ENCODE measurements at places on chromosomes 7 and 10.

DNA sequence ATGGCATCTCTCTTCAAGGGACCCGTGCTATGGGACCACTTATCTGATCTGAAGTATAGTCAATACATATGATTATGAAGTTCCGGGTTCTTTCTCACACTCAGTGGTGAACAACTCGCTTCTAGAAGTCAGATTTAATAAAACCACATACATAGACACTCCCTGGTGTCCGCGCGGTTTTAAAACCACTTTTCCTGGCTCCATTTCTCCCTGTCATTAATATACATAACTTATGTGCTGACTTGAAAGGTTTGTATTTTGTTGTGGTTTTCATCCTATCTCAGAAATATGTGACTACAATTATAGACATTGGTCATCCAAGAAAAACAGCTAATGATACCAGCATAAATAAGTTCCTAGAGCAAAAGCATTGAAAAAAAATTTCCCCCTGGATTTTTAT, 34.0 kb downstream of the SVIL start:
- no peak for DNase-seq

DNA sequence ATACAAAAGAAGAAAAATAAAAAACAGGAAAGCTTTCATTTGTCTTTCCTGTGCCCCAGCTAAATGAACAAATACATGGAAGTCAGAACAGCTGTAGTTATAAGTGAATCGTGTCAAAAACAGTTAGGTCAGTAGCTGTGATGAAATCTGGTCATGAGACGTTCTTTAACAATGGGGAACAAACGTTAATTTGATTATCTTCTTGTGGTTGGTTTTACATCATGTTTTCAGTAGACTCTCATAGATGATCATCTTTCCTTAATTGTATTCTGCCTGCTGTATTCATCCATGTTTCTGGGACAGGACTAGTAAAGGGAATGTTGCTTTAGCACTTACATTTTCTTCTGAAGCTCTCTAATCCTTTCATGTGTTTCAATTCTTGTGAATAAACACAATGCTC, 97.0 kb downstream of the PCLO start:
- no peak for DNase-seq

- no peak for DNase-seq
These were observed 1.5 kb downstream of the KMT2E start for GRCh38 chr7:105015390-105015965.

DNA sequence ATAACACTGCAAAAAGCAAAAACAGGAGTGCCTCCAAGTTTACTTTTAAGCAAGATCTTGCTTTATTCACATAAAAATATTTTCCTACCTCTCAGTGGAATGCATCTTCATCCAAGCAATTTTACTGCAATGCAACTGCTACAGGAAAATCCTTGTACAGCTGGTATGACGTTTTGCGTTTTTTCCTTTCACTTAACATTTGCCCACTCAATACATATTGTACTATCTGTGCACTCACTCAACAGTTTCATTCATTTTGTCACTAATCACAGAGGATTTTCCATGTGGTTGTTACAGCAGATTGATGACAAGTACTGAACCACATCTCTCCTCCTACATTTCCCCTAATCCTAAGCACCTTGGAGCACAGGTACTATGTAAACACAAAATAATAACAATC, 222.0 kb upstream of the IMMP2L start:
- no peak for DNase-seq

GRCh38 chr10:131786756-131787605, 113.8 kb upstream of the PPP2R2D start:
- no peak for DNase-seq
